OCI-LY7 (cell line): ENCODE measurements at places on chromosomes 1 and 21. TPM values are rescaled to one million over a fixed set of nuclear protein-coding genes. Genes with fewer than 3 reads are reported as not detected.

- DNase-seq: peak; percentile 76
Observed at GRCh38 chr1:181424786-181425403, 58.4 kb upstream of the CACNA1E start.

- no peak for DNase-seq
Observed at GRCh38 chr21:46546799-46547198, 58.1 kb downstream of the S100B start.

Gene IGSF21
- total RNA-seq: 0.17 TPM in 1 of 2 replicates, not detected in the other

Gene UMODL1
- 7.4 and 10.0 TPM in 2 replicates for total RNA-seq

Gene CCDC190
- total RNA-seq: not detected in 2 replicates
